ENCODE measurements at places on chromosomes 4 and X.

DNA sequence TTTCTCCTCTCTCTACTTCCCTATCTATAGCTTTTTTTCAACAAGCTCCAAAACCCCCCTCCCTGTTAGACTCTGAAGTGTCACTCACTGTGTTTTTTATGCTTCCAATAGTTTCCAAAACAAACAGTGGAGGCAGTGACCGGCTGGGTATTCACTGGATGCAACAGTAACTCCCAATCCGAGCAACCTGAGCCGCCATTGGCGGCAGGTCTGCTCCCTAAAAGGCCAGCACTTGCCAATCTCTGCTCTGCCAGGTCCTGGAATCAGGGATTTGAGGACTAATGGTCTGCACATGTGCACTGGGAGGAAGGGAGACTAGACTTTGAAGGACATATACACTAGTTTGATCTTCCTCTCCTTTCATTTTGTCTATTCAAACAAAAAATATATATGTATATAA lies 7.1 kb downstream of the TBX22 start:
- H3K4me1 ChIP-seq = no peaks in the 10 kb centered on the region
- H3K4me3 ChIP-seq = no peak overlapping the region
- no peaks in the 10 kb centered on the region for H3K36me3 ChIP-seq
- no peak for DNase-seq
- no peak overlapping the region for H3K27ac ChIP-seq

DNA sequence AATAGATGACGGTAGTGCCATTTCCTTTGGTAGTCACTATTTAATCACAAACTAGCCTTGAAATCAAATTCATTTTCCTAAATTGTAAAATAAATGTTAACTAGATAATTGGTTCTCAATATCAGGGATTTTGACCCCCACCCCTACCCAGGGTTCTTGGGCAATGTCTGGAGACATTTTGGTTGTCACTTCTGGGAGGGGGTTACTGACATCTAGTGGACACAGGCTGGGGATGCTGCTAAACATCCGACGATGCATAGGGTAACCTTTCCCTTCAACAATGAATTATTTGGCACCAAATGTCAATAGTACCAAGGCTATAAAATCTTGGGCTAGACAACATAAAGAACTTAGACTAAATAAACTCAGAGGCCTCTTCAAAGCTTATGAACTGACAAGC lies 285.8 kb upstream of the TRPC5 start:
- H3K27ac ChIP-seq = no peak overlapping the region
- no peak overlapping the region for H3K4me3 ChIP-seq
- no peaks in the 10 kb centered on the region for H3K4me1 ChIP-seq
- no peaks in the 10 kb centered on the region for H3K36me3 ChIP-seq
- DNase-seq = no peak
- H3K27me3 ChIP-seq = no peaks in the 10 kb centered on the region

GRCh38 chrX:38626296-38626695 lies 65.0 kb downstream of the TSPAN7 start:
- H3K36me3 ChIP-seq = no peaks in the 10 kb centered on the region
- no peak overlapping the region for H3K4me3 ChIP-seq
- DNase-seq = no peak
- H3K27me3 ChIP-seq = no peaks in the 10 kb centered on the region
- H3K27ac ChIP-seq = no peak overlapping the region

- no peak overlapping the region for H3K4me3 ChIP-seq
- no peaks in the 10 kb centered on the region for H3K27me3 ChIP-seq
- H3K4me1 ChIP-seq = no peaks in the 10 kb centered on the region
Measured at GRCh38 chr4:18042754-18043153, 21.2 kb upstream of the LCORL start.

DNA sequence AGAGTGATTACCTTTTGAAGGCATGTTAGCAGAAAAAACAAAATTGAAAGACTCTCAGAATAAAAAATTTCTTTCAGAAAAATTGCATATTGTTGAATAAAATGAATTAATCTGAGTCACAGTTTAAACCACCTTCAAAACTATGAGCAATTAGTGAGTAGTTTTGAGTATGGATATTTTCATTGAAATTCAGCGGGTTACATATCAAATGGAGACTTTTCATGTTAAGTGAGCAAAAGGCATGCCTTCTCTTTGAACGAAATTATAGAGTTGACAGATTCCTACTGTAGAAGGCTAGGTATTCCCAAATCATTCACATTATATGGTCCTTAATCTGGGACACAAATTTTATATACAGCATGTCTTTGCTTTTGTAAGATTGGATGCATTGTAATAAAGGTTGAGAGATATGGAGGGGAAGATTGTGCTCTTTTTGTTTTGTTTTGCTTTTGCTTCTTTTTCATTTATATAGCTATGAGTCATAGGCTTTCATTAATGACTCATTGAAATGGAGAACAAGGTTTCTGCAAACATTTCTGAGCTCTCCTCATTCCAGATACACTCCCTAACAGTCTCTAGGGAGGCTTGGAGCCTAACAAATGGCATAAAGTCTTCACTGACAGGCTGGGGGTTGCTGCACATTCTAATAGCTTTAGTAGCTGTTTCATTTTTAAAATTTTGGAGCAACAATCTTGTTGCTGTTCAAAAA lies 21.6 kb downstream of the PCDH18 start:
- H3K27me3 ChIP-seq = no peaks in the 10 kb centered on the region
- H3K27ac ChIP-seq = peak overlapping the region; percentile 52
- no peaks in the 10 kb centered on the region for H3K36me3 ChIP-seq

DNA sequence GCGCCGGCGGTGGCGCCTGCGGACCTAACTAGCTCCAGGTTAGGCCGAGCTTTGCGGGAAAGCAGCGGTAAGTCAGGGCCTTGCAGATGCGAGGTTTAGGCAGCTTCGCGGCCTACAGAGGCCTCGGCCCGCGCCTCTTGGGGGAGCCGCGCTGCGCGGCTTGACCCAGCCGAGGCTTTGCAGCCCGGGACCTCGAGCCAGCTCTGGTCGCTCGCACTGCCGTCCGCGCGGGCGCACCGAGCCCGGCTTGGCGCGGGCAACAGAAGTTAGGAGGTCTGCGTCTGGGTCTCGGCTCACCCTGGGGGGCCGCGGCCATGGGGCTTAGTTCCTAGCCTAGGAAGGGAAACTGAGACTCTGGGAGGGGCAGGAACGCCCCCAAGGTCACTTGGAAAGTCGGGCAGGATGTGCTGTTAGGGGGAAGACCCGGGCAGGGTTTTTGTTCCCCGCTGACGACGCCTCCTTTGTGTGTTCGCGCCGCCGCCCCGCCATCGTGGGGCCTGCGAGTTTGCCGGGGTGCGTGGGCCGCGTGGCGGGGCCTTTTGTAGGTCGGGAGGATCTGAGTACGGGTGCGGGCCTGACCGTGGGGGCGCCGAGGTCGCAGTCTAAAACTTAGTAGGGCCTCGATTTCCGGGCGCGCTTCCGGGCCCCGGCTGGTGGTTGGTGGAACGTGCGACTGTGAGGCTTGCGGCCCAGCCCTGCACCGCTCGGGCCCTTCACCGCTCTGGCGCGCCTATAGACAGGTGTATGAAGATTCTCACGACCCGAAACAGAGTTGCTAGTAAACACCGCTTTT lies 482 bp downstream of the RNF4 start:
- peaks cover 9% of the 10 kb centered on the region for H3K36me3 ChIP-seq
- H3K27ac ChIP-seq = peak overlapping the region; percentile 91
- peak; percentile 30 for DNase-seq
- no peaks in the 10 kb centered on the region for H3K27me3 ChIP-seq
- peaks cover 25% of the 10 kb centered on the region for H3K4me1 ChIP-seq
- peak overlapping the region; percentile 97 for H3K4me3 ChIP-seq

DNA sequence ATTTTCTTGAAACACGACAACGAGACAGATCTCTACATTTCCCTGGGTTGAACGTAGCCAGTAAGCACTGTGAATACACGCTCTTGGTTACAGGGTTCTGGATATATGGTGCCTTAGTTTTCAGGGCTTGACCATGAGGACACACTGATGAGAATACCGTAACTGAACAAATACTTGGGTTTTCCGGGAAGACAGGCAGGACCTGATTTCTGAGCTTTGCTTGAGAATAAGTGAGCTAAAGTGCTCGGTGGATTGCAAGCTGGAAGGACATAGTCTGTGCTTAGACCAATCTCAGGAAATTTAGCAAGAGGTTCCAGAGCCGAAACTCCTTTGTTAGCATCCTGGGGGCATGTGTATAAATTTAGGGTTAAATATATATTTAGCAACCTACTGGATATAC lies 876 bp upstream of the TACR3 start:
- no peak overlapping the region for H3K4me3 ChIP-seq
- H3K36me3 ChIP-seq = no peaks in the 10 kb centered on the region
- peaks cover 4% of the 10 kb centered on the region for H3K4me1 ChIP-seq

GRCh38 chrX:121146059-121146628 lies 98.7 kb downstream of the GLUD2 start:
- H3K27ac ChIP-seq = no peak overlapping the region
- no peaks in the 10 kb centered on the region for H3K36me3 ChIP-seq
- no peak for DNase-seq
- H3K4me3 ChIP-seq = no peak overlapping the region
- H3K27me3 ChIP-seq = no peaks in the 10 kb centered on the region

GRCh38 chrX:6693051-6693450 lies 158.1 kb upstream of the VCX3A start:
- no peak overlapping the region for H3K4me3 ChIP-seq
- no peaks in the 10 kb centered on the region for H3K27me3 ChIP-seq
- no peak for DNase-seq
- no peaks in the 10 kb centered on the region for H3K4me1 ChIP-seq
- no peaks in the 10 kb centered on the region for H3K36me3 ChIP-seq
